ENCODE measurements at places on chromosomes 2 and 18.
A peak's percentile ranks its signal among the peaks of the same experiment; 100 is the strongest.

GRCh38 chr2:179521944-179522343 is 257.3 kb upstream of the SESTD1 start:
- DNase-seq = no peak

- peak; percentile 96 for DNase-seq
Observed at GRCh38 chr2:108594132-108594981, 60.1 kb downstream of the LIMS1 start.

- no peak for DNase-seq
Observed at GRCh38 chr2:237929979-237930378, 36.8 kb upstream of the UBE2F start.

DNA sequence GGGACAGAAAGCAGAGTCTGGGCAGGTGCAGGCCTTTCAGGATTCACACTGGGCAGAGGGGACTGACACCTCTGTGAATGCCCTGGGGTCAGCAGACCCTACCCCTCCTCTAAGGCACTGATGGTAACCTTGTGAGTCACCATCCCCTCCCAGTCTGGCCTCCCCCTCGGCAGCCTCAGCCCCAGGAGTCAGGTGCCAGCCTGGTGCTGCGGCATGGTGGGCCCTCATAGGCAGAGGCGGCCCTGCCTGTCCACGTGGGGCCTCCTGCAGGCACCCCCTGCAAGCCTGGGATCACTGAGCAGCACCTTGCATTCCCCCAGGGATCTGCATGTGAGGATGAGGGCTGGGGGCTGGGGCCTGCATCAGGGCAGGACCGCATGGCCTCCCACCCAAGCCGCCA is 4.8 kb upstream of the GPR17 start:
- DNase-seq = no peak

- DNase-seq = no peak
Observed at GRCh38 chr2:11713815-11714214, 32.6 kb upstream of the LPIN1 start.

DNA sequence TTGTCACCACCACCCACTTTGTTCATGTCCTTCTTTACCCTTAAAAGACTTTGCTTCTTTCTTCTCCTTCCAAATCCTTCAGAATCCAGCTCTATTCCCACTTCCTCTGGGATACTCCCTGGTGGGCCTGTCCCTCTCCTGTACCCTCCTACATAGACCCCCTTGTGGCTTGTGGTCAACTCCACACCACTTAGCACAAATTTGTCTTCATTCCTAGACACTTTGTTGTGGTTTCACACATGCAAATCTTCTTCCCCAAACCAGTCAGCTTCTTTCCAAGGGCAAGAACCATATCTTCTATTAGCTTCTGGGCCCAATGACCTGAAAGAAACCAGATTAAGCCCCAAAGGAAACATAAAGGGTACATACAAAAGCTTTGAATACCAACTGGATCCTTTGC is 342.4 kb downstream of the TNS1 start:
- DNase-seq = no peak

DNA sequence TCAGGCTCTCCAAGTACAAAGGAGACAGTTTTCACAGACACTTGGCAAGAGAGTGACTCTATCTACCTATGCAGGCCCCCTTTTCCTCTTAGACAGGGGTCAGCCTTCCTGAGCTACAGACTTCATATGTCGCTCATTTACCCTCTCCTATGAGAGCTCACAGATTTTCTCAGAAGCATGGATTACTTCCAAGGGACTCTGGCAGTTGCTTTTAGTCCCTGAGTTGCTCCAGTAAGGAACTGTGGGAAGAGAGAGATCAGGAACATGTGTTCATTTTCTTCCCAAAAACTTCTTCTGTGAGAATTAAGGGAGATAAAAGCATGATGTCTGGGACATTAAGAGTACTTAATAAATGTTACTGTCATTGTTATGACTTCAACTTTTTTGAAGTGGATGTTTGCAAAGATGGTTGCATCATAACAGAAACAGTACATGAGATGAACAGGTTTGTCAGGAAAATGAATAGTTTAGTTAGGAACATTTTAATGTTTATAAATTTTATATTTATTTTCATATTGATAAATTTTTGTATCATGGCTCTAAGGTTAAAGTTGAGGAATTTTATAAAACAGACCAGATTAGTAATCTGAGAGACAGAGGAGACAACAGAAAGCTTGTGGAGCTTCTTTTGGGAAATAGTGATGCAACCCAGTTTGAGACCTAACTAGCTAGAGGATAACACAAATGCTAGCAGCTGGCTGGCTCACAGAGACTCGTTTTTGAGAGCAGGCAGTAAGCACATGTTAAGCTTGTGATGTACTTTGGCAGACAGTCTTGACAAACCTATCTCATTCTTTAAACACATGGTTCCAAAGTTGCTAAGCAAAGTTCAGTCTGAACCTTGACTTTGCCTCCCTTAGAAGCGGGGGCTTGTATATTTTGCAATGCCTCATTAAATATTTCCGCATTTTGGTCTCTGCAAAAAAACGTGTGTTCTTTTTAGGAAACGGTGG is 21.7 kb upstream of the UGP2 start:
- no peak for DNase-seq

DNA sequence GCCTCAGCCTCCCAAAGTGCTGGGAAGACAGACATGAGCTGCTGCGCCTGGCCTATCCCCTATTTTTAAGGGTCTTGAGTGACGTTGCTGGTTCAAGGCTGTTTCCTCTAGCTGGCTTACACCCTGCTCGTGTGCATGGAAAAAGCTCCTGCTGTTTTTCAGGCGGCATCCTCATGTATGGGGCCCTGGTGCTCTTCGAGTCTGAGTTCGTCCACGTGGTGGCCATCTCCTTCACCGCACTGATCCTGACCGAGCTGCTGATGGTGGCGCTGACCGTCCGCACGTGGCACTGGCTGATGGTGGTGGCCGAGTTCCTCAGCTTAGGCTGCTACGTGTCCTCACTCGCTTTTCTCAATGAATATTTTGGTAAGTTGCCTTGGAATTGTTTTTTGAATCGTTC is 22.0 kb upstream of the NFATC1 start:
- DNase-seq = no peak

Measured in kidney glomerular epithelial cell (primary cell).